ENCODE measurements at places on chromosomes 11 and 22.

GRCh38 chr22:21876486-21877176, 9.2 kb upstream of the MAPK1 start:
- H3K27ac ChIP-seq, result no peak overlapping the region
- H3K27me3 ChIP-seq, result no peaks in the 10 kb centered on the region
- no peaks in the 10 kb centered on the region for H3K36me3 ChIP-seq
- H3K4me1 ChIP-seq, result no peaks in the 10 kb centered on the region
- H3K4me3 ChIP-seq, result no peak overlapping the region

GRCh38 chr11:97123237-97123636, 733.4 kb downstream of the JRKL start:
- H3K36me3 ChIP-seq, result no peaks in the 10 kb centered on the region
- no peaks in the 10 kb centered on the region for H3K4me1 ChIP-seq
- no peak overlapping the region for H3K27ac ChIP-seq
- no peak for DNase-seq
- no peak overlapping the region for H3K4me3 ChIP-seq
- H3K27me3 ChIP-seq, result no peaks in the 10 kb centered on the region

- H3K36me3 ChIP-seq, result no peaks in the 10 kb centered on the region
- no peaks in the 10 kb centered on the region for H3K4me1 ChIP-seq
- no peak overlapping the region for H3K27ac ChIP-seq
- H3K4me3 ChIP-seq, result no peak overlapping the region
- no peak for DNase-seq
These were observed 531.7 kb downstream of the ETS1 start for GRCh38 chr11:128055576-128056217.

DNA sequence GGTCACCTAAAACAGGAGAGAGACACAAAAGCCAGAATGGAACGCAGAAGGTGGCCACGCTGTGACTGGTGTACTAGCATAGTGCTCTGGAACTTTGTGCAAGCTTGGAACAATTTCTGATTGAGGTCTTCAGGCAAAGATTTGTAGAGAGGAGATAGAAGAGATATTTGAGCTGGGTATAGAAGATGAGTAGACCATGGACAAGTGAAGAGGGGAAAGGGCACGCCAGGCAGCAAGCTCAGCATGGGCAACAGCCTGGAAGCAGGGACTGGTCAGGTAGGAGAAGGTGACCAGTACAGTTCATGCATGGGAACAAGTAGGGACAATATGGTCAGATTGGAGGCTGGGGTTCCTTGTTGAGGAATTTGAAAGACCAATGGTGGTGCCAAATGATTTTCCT, 24.4 kb downstream of the MYO18B start:
- H3K27me3 ChIP-seq, result no peaks in the 10 kb centered on the region
- DNase-seq, result no peak
- no peaks in the 10 kb centered on the region for H3K36me3 ChIP-seq
- no peak overlapping the region for H3K27ac ChIP-seq

DNA sequence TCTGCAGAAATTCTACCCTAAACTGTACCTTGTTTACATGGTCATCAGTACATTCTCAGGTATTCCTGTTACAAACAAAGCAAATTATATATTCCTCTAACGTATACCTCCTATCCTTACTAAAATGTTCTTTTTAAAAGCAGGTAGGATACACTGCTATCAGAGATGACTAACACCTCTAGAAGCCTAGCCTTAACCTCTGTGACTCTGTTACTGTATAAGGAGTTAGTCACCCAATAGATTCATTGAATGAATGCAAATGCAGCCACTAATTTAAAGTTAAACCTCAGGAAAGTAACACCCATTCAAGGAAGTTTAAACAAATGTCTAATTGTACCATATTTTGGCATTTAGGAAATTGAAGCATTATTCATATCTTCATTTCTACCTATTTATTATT, 82.2 kb downstream of the FCHSD2 start:
- H3K27ac ChIP-seq, result no peak overlapping the region
- no peak for DNase-seq
- H3K36me3 ChIP-seq, result no peaks in the 10 kb centered on the region
- H3K4me1 ChIP-seq, result no peaks in the 10 kb centered on the region

DNA sequence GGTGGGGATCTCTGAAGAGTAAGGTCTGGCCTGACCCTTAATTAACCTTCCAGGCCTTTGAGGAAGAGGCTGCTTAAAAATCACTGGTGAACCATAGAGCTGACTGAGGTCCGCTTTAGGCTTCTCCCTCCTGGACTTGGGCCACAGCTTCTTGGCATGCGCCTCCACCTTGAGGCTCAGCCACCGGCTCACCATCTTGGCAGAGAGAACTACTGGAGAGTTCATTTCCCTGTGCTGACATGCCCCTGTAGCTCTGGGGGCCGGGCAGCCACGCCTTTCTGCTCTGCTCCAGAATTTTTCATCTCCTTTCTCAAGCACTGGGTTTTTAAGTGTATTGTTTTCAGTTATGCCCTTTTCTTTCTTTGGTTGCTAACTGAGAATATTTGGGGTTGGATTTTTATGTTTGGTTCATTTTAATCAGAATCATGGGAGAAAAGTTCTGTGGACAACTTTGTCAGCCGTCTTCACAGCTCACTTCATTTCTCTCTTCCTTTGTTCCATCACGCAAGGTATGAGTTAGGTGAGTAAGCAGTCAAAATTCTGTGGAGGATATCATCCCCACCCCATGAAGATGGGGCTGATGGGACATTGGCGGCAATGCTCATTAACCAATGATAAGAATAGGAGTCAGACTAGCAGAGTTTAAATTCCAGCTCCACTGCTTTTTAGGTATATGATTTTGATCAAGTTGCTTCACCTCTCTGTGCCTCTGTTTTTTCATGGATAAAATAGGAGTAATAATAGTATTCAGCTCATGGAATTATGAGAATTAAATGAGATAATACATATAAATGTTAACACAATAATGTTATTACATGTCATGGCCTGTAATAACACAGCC, 103.9 kb downstream of the DBX1 start:
- no peaks in the 10 kb centered on the region for H3K27me3 ChIP-seq
- H3K4me3 ChIP-seq, result no peak overlapping the region
- H3K4me1 ChIP-seq, result no peaks in the 10 kb centered on the region
- no peaks in the 10 kb centered on the region for H3K36me3 ChIP-seq
- peak overlapping the region; percentile 70 for H3K27ac ChIP-seq
- DNase-seq, result peak; percentile 81
